ENCODE measurements at places on chromosomes 7 and 10. TPM values are rescaled to one million over a fixed set of nuclear protein-coding genes. Genes with fewer than 3 reads are reported as not detected.

DNA sequence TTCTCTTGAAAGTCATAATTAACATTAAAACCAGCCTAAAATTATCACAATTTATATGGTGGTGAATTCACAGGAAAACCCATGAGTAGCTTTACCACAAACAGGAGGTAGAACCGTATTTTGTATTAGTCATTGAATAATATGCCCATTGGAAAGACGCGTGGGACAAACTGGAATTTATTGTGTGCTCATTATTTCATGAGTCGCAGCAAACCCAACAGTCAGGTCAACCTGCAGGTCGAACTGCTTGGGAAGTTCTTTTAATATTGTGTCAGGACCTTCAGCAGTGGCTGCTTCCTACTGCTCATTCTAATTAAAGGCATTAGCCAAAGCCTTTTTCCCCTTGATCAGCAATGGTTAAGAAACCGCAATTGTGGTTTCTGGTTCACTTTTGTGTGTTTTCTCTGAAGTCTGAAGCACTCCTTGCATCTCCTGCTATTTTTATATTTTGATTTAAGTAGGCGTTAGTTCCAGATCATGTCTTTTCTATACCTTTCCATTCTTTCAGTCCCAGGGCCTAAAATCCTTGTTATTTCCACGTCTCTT is 100.1 kb downstream of the RAB11FIP2 start:
- no peak for DNase-seq

DNA sequence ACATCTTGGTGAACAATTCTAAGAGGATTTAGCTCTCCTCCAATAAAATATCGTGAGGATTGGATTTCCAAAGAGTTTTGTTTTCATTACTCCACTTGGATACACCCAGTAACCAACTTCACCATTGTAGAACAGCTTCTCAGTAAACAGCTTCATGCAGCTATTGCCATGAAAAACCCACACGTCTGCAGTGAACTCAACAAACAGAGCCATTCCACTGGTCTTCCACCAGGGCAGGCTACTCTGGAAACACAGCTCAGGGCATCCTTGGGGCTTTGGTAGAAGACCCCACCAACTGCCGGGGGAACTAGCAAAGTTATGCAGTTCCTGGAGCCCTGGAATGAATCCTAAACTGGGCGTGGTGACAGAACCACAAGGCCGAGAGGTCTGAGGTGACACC is 77.4 kb downstream of the CALN1 start:
- no peak for DNase-seq

DNA sequence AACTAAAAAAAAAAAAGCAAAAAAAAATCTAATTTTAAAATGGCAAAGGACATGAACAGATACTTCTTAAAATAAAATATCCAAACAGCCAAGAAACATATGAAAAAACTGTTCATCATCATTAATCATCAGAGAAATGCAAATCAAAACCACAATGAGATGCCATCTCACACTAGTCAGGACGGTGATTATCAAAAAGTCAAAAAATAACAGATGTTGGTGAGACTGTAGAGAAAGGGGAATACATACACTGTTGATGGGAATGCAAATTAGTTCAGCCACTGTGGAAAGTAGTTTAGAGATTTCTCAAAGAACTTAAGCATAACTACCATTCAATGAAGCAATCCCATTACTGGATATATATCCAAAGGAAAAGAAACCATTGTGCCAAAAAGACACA is 30.2 kb downstream of the COBL start:
- no peak for DNase-seq

GRCh38 chr7:107742678-107743566 is 1.0 kb upstream of the CBLL1 start:
- DNase-seq: no peak

GRCh38 chr10:33893506-33893905 is 559.0 kb upstream of the NRP1 start:
- no peak for DNase-seq

DNA sequence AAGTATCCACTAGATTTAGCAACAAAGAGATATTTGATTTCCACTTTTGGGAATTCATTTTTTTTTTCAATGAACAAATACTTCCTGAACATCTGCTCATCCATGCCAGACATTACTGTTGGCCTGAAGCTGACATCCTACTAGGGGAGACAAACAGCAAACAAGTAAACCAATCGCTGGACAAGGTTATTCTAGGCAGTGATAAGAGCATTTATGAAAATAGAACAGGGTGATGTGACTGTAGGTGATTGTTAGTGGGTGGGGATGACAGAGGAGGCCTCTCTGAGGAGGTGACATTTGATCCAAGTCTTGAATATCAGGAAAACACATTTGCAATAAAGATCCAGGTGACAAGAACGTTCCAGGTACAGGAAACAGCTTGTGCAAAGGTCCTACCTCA is 89.1 kb upstream of the FAM180A start:
- no peak for DNase-seq

DNA sequence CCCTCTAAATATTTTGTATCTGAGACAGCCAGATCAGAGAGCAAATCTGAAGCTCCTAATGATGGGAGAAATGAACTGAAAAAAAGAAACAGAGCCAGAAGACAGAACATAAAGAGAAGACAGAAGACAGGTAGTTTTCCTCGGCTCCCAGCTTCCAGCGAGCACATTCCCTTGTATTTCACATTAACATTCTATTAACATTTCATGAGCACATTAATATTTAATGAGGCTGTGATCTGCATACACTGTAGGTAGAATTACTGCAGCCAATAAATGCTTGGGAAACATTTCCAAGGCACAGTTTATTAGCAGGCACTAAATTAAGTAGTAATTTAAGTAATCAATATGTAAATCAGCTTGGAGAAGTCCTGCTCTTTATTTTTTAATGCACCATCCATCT is 349.9 kb downstream of the ELMO1 start:
- DNase-seq: peak; percentile 8

GRCh38 chr10:78217336-78217735 is 183.7 kb downstream of the RPS24 start:
- DNase-seq: no peak

- DNase-seq: no peak
These were observed 70.7 kb downstream of the CABCOCO1 start for GRCh38 chr10:61733358-61733940.

DNA sequence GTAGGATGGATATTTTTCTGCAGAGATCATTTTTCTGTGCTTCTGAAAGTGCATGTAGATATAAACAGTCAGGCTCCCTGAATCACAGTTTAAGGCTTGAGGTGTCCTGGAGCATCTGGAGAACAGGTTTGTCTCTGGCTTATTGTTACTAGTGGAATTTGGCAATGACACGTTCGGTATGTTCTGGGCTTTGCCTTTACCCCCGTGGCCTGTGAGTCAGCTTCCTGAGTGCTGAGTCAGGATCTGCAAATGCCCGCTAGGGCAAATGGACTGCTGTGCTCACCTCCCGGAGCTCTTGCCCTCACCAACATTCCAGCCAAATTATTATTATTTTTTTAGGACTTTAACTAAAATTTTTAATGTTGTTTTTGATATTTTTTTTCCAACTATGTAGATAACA is 192.5 kb upstream of the PRSS1 start:
- no peak for DNase-seq

DNA sequence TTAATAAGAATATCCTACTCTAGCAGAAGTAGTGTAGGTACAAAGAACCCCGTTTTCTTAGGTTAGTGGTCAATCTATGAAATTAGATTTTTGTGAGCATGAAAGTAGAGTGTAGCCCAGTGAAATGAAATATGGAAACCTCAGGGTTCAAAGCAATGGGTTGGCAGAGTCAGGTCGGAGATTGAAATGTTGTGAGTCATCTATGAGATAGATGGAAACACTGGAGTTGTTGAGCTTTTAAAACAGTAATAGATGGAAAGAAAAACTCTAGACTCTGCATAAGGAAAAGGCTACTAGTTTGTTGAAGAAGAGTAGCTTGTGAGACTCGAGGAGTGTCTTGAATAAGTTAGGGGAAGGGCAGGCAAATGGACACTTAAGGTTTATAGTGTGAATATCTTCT is 251.9 kb downstream of the EXOC4 start:
- no peak for DNase-seq

The CALHM1 gene
- not detected for total RNA-seq

The NKX2-3 gene
- not detected for total RNA-seq

The FGFBP3 gene
- 1.0 TPM for total RNA-seq

The NYAP1 gene
- 2.1 TPM for total RNA-seq

The PDK4 gene
- 1,138 TPM for total RNA-seq

The CTAGE6 gene
- total RNA-seq: 1.7 TPM
